ENCODE measurements at places on chromosomes 7 and 10.

DNA sequence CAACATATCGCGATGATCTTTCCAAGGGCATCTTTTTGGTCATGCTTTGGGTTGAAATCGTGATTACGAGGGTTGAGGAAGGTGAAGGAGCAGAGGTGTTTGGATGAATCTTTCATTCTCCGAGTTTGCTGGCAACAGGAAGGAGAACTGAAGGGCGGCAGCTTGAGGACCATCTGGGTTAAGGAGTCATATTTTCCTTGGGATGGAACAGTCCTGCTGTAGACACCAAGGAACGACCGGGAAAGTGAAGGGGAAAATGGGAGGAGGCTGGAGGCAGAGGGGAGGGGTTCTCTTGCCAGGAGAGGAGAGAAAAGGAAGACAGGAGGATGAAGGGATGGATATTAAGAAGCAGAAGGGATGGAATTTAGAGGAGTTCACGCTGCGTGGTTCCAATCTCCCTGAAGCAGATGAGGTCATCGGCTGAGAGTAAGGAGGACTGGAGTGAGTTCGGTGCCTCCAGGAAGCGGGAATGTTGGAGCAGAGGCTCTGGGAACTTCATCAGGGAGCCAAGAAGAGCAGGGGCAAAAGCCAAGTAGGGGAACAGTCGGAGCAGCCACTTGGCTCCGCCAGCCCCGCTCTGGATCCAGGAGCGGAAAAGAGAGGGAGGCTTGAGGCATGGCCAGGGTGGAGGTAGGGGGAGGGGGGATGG, 116.6 kb upstream of the GALNT17 start:
- DNase-seq = no peak

DNA sequence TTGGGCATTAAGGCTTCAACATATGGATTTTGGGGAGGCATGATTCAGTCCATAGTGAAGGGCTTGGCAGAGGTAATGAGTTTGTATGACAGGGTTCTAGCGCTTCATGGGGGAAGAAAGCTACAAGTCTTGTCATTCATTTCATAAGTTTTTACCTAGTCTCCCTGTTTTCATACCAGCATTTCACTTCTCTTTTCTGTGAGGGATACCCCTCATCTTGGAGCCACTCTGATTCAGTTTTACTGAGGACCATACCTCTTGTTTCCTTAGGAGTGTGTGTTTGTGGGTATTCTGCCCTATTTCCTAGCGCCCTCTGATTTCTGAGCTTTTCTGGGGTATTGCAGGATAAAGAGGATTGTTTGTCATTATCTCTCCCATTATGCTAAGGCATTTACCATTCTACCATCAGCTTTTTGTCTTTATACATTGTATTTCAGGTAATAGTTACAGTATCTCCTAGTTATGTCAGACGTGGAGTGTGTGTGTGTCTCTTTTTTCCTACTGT, 6.8 kb downstream of the RSBN1L start:
- no peak for DNase-seq

- DNase-seq = no peak
These were observed 825.3 kb upstream of the MBL2 start for GRCh38 chr10:53597835-53598251.

DNA sequence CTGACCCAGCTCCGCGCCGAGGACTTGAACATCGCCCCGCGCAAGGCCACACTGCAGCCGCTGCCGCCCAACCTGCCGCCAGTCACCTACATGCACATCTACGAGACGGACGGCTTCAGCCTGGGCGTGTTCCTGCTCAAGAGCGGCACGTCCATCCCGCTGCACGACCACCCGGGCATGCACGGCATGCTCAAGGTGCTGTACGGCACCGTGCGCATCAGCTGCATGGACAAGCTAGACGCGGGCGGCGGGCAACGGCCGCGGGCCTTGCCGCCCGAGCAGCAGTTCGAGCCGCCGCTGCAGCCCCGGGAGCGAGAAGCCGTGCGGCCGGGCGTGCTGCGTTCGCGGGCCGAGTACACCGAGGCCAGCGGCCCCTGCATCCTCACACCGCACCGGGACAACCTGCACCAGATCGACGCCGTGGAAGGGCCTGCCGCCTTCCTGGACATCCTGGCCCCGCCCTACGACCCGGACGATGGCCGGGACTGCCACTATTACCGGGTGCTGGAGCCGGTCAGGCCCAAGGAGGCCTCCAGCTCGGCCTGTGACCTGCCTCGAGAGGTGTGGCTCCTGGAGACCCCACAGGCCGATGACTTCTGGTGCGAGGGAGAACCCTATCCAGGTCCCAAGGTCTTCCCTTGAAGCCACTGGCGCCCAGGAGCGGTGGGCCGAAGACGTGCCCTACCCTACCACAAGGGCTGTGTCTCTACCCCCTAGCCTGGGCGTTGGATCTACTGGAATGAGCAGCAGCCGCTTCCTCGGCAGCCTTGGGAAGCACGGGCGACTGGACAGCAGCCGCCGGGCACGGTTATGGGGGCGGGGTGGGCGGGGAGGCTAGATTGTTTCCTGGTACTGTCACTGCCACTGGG, 945 bp downstream of the ADO start:
- DNase-seq = no peak

DNA sequence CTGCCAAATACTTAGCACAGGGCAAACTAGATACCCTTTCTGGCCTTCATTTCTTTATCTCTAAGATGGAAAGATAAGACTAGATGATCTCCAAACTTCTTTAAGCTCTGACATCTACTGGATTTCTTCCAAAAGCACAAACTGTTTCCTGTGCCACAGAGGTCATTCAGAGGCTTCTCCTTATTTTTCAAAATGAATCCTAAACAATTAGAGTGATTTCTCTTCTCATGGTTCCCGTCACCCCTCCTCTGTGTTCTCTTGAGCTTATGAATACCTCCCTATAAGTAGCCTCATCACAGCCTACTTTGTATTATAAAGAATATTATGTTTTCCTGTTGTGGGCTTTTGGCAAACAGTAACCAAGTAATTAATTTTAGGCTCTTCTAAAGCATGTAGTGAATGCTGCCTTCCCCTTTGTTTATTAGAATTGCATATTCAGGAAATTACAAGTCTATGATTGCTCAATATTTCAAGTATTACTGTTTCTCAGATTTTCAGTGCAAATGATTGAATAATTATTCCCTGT, 179.5 kb downstream of the REEP3 start:
- DNase-seq = no peak

GRCh38 chr7:120831260-120831659, 26.7 kb downstream of the TSPAN12 start:
- no peak for DNase-seq

- no peak for DNase-seq
These were observed 106.2 kb upstream of the RET start for GRCh38 chr10:42970451-42971250.

DNA sequence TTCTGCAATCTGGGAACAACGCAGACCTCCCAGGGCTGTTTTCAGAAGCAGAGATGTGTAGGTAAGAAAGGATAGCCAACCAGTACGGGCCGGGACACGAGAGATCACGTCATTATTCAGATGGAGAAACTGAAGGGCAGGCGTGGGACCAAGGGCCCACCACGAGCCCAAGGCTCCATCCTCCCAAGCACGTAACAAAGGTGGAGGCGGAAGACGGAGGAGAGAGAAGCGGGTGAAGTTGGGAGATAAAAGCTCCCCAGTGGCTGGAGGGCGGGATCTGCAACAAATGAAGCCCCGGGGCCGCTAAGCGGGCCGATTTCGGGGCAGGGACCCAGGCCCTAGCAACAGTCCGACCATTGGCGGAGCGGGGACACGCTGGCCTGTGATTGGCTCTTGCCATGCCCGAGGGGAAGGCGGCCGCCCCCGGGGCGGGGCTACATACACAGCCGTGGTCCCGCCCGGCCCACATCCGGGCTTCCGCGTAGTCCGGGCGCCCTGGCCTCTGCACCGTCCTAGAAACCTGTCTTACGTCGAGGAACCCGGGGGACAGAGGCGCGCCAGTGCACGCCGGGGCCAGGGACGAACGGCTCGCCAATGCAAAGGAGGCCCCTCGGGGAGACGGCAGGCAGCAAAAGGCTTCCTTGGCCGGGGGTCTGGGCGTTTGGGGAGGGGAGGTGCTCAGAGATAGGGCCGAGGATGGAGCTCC, 15.5 kb downstream of the HSPB1 start:
- DNase-seq = peak; percentile 93

DNA sequence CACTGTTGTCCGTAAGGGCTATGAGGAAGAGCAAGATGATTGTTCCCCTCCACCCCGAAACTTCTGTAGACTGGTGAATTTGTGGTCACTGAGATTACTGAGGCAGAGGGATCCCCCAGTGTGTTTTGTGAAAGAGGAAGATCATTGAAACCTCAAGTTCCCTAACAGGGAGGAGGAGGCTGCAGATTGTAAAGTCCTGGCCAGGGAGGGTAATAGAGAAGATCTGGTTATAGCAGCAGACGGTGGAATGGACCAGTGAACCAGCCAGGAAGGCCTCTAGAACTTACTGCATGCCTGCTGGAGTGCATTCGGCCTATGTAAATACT, 31.1 kb downstream of the LMTK2 start:
- no peak for DNase-seq

DNA sequence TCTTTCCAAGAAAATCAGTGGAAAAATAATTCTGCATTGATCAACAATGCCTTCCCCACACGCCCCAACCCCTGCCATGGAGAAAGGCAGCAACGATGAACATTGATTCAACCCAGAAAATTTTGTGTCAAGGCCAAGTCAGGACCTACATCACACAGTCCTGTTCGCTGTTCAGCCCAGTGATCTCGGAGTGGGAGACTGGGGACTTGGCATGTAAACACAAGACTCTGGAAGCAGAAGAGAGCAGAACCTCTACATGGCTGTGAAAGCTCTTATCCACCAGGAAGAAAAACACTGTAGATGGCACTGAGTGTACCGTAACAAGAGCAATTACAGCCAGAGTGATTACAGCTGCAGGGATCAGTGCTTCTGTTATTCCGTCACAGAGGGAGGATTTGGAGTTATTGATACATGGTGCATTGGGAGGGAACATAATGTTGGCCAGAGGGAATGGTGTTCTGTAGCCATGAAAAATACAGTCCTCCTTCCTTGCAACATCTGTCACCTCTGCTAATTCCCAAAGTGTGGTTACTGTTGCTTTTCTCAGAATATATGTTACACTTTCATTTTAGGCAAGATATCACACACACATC, 136.6 kb downstream of the IQUB start:
- DNase-seq = no peak

- DNase-seq = no peak
These were observed 160.1 kb downstream of the CFTR start for GRCh38 chr7:117639966-117640365.

DNA sequence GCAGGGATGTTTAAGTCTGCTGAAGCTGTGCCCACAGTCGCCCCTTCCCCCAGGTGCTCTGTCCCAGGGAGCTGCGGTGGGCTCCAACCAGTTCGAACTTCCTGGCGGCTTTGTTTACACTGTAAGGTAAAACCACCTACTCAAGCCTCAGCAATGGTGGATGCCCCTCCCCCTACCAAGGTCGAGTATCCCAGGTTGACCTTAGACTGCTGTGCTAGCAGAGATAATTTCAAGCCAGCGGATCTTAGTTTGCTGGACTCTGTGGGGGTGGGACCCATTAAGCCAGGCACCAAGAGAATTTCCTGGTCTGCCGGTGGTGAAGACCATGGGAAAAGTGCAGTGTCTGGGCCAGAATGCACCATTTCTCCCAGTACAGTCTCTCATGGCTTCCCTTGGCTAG, 56.0 kb downstream of the CCDC7 start:
- DNase-seq = no peak

- DNase-seq = no peak
These were observed 157.9 kb downstream of the DIP2C start for GRCh38 chr10:531541-531940.

DNA sequence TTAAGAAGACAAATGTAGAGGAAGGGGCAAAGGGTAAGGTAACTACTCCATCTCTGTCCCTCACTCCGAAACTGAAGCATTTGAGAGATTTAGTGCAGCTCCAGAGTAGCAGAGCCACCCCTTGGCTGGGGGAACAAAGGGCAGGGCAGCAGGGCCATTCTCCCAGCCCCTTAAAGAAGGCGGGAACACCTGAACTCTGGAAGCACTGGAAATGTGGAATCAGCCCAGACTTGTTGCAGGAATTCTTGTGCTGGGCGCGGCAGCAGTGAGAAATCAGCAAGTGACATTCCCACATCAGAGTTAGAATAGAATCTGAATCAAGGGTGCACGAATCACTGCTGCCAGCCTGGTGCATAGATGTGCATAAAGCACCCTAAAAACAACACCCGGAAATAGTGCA, 34.4 kb upstream of the GRM8 start:
- DNase-seq = no peak

GRCh38 chr10:86144301-86144700, 222.3 kb downstream of the GRID1 start:
- DNase-seq = no peak

- no peak for DNase-seq
These were observed 261.5 kb upstream of the NPSR1 start for GRCh38 chr7:34396437-34397064.

DNA sequence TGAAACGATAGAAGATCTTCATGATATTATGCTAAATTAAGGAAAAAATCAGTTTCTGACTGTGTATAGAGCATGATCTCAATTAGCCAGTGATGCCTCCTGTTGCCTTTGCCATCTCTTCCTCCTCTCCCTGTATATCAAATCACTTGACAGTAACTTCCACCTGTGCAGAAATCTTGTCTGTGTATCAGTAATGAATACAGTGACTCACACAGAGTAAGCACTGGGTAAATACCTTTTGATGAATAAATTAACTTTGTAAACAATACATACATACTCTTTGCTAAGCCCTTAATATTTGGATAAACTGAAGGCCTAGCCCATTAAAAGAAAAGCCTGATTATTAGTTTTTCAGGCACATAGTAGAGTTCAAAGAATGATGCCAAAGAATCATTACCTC, 610.6 kb upstream of the NRP1 start:
- no peak for DNase-seq

DNA sequence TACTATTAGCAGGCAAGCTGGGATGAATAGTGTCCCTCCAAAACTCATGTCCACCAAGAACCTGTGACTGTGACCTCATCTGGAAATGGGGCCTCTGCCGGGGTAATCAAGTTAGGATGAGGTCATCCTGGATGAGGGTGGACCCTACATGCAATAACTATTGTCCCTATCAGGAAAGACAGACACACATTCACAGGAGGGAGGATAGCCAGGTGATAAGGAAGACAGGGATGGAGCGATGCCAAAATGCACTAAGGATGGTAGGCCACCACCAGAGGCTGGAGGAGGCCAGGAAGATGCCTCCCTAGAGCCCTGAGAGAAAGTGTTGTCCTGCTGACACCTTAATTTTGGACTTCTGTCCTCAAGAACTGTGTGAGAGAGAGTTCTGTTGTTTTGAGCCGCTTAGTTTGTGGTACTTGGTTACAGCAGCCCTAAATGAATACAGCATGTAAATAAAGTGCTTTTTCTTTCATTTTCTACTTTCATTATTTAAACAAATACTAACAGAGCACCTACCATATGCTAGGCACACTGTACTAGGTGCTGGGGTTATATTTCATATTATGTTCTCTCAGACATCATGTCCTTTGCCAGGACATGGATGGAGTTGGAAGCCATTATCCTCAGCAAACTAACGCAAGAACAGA, 111.9 kb downstream of the USP6NL start:
- no peak for DNase-seq

GRCh38 chr10:86387178-86387794, 20.7 kb upstream of the GRID1 start:
- no peak for DNase-seq

Data from T-helper 9 cell (primary cell).